Stomach (tissue), 19 donors: ENCODE measurements at places on chromosomes 2 and 18. TPM values are rescaled to one million over a fixed set of nuclear protein-coding genes. Genes with fewer than 3 reads are reported as not detected.

Gene ERBB4
- 0.45 TPM for total RNA-seq

Gene TEX44
- total RNA-seq: not detected

Gene UGT1A3
- total RNA-seq: 10.7 TPM

Gene DES
- total RNA-seq: 2,913 TPM

Gene DNAJC5G
- not detected for total RNA-seq

Gene C1GALT1C1L
- not detected for total RNA-seq

Gene YPEL5
- total RNA-seq: 192 TPM

Gene ABCG5
- total RNA-seq: not detected

Gene ESCO1
- total RNA-seq: 35.6 TPM

Gene IL18R1
- 10.5 TPM for total RNA-seq

Gene AQP12A
- not detected for total RNA-seq

Gene MAPRE2
- 92.0 TPM for total RNA-seq

Gene KCNE4
- total RNA-seq: not detected

Gene RFX8
- total RNA-seq: not detected

Gene ALPP
- total RNA-seq: not detected

Gene EXOC6B
- 57.2 TPM for total RNA-seq

Gene SETBP1
- total RNA-seq: 66.5 TPM

Gene IL1R1
- 53.4 TPM for total RNA-seq

Gene COL4A4
- 3.5 TPM for total RNA-seq

Gene DSC1
- not detected for total RNA-seq

Gene AKAIN1
- not detected for total RNA-seq

Gene ANKRD62
- not detected for total RNA-seq

Gene PAX8
- not detected for total RNA-seq

Gene IL37
- not detected for total RNA-seq

Gene TWIST2
- 22.8 TPM for total RNA-seq

Gene M1AP
- total RNA-seq: 3.5 TPM

Gene AMER3
- 0.55 TPM for total RNA-seq

Gene DSG2
- 12.5 TPM for total RNA-seq

Gene SGPP2
- 50.4 TPM for total RNA-seq

Gene BIN1
- 60.7 TPM for total RNA-seq

Gene NCKAP5
- 0.58 TPM for total RNA-seq

Gene SPAG16
- 101 TPM for total RNA-seq

Gene MEP1B
- 1.1 TPM for total RNA-seq

Gene CTAGE1
- total RNA-seq: not detected

Gene TRAF3IP1
- total RNA-seq: 21.1 TPM

Gene GPR45
- total RNA-seq: not detected

Gene HRH4
- total RNA-seq: not detected

Gene STAMBP
- total RNA-seq: 50.4 TPM

Gene SLC23A3
- total RNA-seq: 0.92 TPM

Gene UGT1A8
- total RNA-seq: not detected

Gene SLC19A3
- 4.5 TPM for total RNA-seq

Gene PTH2R
- not detected for total RNA-seq

Gene UGT1A4
- total RNA-seq: not detected

Gene GAL3ST2
- not detected for total RNA-seq

Gene FANCL
- total RNA-seq: 75.0 TPM

Gene SNORC
- total RNA-seq: 23.8 TPM

Gene CGREF1
- total RNA-seq: 2.6 TPM

Gene POLR1B
- 10.4 TPM for total RNA-seq

Gene CCT4
- 63.2 TPM for total RNA-seq

Gene FEV
- not detected for total RNA-seq

Gene MEIS1
- 31.2 TPM for total RNA-seq

Gene TTC39C
- 29.0 TPM for total RNA-seq

Gene C2orf66
- total RNA-seq: not detected

Gene GMCL1
- total RNA-seq: 23.1 TPM

Gene DIPK1C
- total RNA-seq: not detected

Gene RAX
- total RNA-seq: not detected

Gene CFAP53
- not detected for total RNA-seq

Gene C2orf92
- total RNA-seq: 2.3 TPM
